ENCODE measurements at places on chromosomes 1 and 21.

GRCh38 chr1:62241371-62242131 lies 46.9 kb downstream of the L1TD1 start:
- DNase-seq, result no peak

DNA sequence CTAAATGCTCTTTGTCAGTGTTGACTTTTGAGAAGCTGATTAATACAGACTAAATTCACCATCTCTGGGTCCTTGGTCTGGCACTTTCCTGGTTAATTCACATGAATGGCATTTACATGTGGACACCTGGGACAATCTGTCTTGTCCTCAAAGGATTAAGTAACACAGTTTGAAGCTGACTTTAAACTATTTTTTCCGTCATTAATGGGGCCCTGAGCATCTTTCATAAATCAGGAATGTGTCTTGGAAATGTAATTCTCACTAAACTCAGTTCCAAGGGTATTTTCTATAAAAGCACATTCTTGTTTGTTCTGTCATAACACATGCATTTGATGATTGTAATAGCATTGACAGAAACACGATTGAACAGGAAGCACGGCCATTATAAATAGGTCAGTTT lies 26.7 kb upstream of the NBL1 start:
- no peak for DNase-seq

DNA sequence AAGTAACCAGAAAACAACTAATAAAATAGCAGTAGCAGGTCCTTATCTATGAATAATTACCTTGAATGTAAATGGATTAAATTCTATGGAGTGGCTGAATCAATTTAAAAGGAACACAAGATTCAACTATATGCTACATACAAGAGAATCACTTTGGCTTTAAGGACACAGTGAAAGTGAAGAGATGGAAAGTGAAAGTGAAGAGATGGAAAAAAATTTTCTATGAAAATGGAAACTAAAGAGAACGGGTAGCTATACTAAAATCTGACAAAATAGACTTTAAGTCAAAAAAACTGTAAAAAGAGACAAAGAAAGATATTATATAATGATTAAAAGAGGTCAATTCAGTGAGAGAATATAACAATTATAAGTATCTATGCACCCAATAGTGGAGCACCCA lies 54.7 kb downstream of the C1orf185 start:
- no peak for DNase-seq

DNA sequence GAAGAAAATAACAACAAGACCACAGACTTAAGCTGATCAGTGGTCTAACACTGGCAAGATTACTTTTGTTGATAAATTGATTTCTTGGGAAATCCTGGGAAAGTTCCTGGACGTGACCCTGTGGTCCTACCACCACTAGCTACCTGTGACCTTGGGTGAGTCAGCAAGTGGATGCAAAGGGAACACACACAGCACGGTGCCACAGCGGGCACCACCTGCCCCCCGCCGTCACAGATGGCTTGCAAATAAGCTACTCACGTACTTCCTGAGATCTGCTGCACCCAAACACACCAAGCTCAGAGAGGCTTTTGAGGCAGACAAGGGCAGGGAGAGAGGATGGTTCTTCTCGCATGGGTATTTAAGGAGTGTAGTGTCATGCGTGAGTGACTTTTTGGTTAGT lies 12.7 kb downstream of the CFAP298 start:
- no peak for DNase-seq

GRCh38 chr1:5708346-5709245 lies 283.6 kb downstream of the NPHP4 start:
- DNase-seq, result no peak

Measured in left renal pelvis (tissue), 4 donors.